ENCODE measurements at places on chromosomes 16 and 17. TPM values are rescaled to one million over a fixed set of nuclear protein-coding genes. Genes with fewer than 3 reads are reported as not detected.

GRCh38 chr16:23976524-23976923 lies 140.7 kb downstream of the PRKCB start:
- H3K27ac ChIP-seq = no peak overlapping the region
- H3K4me1 ChIP-seq = no peaks in the 10 kb centered on the region
- H3K36me3 ChIP-seq = no peaks in the 10 kb centered on the region
- H3K27me3 ChIP-seq = no peaks in the 10 kb centered on the region
- no peak for DNase-seq

DNA sequence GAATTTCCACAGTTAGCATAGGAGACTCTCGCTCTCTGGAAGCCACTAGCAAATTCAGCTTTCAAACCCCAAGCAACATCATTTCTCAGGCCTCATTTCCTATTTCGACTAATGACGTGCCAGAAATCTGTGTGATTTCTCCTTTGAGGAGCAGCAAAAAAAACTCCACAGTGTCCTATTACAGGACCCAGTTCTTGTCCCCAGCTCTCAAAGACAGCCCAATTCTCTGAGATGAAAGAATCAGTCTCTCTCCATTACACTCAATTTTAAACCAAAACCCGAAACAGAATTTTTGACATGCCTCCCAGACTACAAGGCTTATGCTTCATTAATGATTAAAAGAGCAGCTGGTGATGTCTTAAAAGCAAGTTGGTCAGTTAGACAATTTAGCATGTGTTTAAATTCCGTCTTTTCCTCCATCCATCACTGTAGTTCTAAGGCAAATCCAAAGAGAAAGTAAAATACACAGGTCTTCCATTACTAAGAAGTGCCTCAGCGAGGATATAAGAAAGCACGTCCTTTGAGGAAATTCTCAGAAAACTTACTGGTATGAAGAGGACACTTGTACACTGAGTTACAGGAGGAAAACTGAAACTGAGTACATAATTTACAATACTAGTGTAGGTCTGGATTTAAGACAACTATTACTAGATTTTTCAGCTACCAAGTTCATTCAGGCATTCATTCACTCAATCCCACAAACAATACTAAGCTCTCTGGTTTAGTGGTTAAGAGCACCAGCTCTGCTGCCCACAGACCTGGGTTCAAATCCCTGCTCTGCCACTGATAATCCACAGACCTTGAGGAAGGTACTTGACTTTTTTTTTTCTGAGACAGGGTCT lies 12.5 kb downstream of the TOM1L2 start:
- H3K27me3 ChIP-seq = no peaks in the 10 kb centered on the region
- peak overlapping the region; percentile 74 for H3K27ac ChIP-seq
- peaks cover 31% of the 10 kb centered on the region for H3K4me1 ChIP-seq
- H3K36me3 ChIP-seq = peaks cover 4% of the 10 kb centered on the region
- peak overlapping the region; percentile 10 for H3K4me3 ChIP-seq
- no peak for DNase-seq

GRCh38 chr16:57661936-57662906 lies 5.9 kb upstream of the ADGRG3 start:
- H3K27me3 ChIP-seq = no peaks in the 10 kb centered on the region
- no peaks in the 10 kb centered on the region for H3K4me1 ChIP-seq
- DNase-seq = no peak

- H3K27ac ChIP-seq = peak overlapping the region; percentile 34
- peaks cover 9% of the 10 kb centered on the region for H3K36me3 ChIP-seq
- no peak overlapping the region for H3K4me3 ChIP-seq
Observed at GRCh38 chr17:3641014-3641413, 4.5 kb downstream of the CTNS start.

DNA sequence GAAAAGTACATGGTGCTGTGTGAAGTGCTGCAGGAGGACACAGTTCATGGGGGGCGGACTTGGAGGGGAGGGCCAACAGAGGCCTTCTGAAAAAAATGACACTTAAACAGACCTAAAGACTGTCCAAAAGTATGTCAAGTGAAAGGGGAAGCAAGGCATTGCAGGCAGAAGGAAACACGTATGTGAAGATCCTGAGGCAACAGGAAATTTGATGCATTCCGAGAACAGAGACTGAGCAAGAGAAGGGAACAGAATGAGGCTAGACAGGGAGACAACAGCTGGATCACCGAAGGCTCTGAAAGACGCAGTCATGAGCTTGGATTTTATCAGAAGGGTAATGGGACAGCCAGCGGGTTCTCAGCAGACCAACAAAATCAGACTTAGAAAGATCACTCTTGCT lies 1.1 kb downstream of the IFT20 start:
- peaks cover 37% of the 10 kb centered on the region for H3K4me1 ChIP-seq
- peaks cover 21% of the 10 kb centered on the region for H3K36me3 ChIP-seq
- H3K27ac ChIP-seq = peak overlapping the region; percentile 97
- peak overlapping the region; percentile 95 for H3K4me3 ChIP-seq

- no peak for DNase-seq
- H3K4me3 ChIP-seq = no peak overlapping the region
- no peaks in the 10 kb centered on the region for H3K4me1 ChIP-seq
Observed at GRCh38 chr17:3627769-3628167, 8.3 kb downstream of the SHPK start.

- H3K27ac ChIP-seq = peak overlapping the region; percentile 28
- no peaks in the 10 kb centered on the region for H3K27me3 ChIP-seq
- peaks cover 19% of the 10 kb centered on the region for H3K4me1 ChIP-seq
- peaks cover 61% of the 10 kb centered on the region for H3K36me3 ChIP-seq
- DNase-seq = peak; percentile 96
- H3K4me3 ChIP-seq = no peak overlapping the region
Observed at GRCh38 chr17:81254955-81255717, 16.0 kb downstream of the NDUFAF8 start.

DNA sequence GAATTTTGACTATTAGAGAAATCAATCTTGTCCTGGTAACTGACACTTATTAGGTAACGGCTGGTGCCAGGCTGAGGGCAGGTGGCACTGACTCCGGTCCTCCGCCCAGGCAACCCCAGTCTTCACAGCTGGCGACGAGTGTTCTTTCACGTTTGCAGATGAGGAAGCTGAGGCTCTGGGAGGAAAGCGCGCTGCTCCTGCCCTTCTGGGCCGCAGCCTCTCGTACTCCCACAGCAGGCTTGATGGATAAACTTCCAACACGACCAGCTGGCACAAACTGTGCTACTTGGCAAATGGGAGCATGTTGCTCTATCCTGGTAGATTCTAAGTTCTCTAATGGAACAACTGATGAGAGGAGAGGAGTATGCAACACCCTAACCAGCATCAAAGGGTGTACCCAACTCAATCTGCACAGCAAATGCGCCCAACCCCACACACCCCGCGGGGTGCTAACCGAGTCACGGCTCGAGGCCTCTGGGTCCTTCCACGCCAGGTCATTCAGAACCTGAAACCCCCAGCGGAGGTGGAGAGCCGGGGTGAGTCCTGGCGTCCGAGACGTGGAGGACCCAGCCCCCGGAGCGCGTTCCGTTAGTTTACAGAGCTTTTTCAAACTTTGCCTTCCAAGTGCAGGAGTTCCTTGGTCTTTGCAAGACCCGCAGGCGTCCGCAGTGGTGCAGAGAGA lies 477 bp upstream of the SLC47A1 start:
- H3K4me1 ChIP-seq = peaks cover 23% of the 10 kb centered on the region
- H3K4me3 ChIP-seq = peak overlapping the region; percentile 57
- no peak for DNase-seq

- no peak overlapping the region for H3K4me3 ChIP-seq
- peaks cover 10% of the 10 kb centered on the region for H3K36me3 ChIP-seq
- peak; percentile 2 for DNase-seq
- H3K27ac ChIP-seq = no peak overlapping the region
- H3K27me3 ChIP-seq = no peaks in the 10 kb centered on the region
Observed at GRCh38 chr17:260944-261343, 79.5 kb upstream of the DOC2B start.

DNA sequence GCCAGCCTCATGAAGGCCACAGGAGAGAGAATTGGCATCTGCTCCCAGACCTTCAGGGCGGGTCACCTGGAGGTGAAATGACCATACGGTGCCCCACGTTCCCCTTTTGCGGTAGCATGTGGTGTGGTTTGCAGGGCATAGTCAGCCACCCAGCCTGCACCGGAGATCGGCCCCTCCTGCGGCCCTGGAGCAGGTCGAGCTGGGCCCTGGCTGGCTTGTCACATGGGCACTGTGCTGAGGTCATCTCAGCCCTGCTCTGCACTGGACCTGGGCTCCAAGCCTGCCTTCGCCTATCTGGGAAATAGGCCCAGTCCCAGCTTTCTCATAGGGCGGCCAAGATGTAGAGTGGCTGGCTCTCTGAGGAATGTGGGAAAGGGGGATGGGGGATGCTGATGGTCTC lies 16.2 kb downstream of the GSE1 start:
- H3K4me3 ChIP-seq = no peak overlapping the region
- H3K27ac ChIP-seq = no peak overlapping the region
- peaks cover 53% of the 10 kb centered on the region for H3K4me1 ChIP-seq

DNA sequence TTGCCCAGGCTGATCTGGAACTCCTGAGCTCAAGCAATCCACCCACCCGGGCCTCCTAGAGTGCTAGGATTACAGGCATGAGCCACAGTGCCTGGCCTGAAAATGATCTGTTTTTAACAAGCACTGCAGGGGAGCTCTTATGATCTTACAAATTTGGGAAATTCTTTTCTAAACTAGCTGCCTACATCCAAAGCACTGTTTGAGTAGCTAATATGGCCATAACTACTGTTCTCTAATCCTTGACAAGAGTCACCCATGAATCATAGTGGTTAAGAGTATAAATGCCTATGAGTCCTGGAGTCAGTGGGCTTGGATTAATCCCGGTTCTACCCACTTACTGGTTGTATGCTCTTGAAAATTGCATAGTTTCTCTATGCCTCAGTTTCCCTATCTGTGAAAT lies 1.4 kb upstream of the CPPED1 start:
- H3K27me3 ChIP-seq = no peaks in the 10 kb centered on the region
- H3K27ac ChIP-seq = no peak overlapping the region
- H3K4me1 ChIP-seq = peaks cover 31% of the 10 kb centered on the region
- no peak for DNase-seq
- H3K36me3 ChIP-seq = no peaks in the 10 kb centered on the region
- H3K4me3 ChIP-seq = no peak overlapping the region

DNA sequence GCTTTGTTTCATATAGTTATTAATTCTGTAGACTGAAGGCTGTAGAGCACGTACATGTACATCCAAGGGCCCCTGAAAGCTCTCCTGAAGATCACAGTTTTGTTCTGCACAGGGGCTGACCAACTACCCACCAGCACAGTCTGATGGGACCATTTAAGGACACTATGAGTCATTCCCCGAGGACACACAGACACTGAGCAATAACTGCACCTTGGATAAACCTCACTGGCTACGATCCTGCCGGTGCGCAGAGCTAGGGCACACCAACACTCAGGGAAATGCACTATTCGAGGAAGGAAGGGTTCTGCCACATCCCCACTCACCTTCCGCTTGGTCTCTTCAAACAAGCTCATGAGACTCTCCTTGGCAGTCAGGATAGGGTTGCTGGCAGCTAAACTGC lies 20.3 kb downstream of the SMG6 start:
- no peaks in the 10 kb centered on the region for H3K4me1 ChIP-seq
- H3K27ac ChIP-seq = no peak overlapping the region
- H3K36me3 ChIP-seq = peaks cover 54% of the 10 kb centered on the region
- no peak overlapping the region for H3K4me3 ChIP-seq

DNA sequence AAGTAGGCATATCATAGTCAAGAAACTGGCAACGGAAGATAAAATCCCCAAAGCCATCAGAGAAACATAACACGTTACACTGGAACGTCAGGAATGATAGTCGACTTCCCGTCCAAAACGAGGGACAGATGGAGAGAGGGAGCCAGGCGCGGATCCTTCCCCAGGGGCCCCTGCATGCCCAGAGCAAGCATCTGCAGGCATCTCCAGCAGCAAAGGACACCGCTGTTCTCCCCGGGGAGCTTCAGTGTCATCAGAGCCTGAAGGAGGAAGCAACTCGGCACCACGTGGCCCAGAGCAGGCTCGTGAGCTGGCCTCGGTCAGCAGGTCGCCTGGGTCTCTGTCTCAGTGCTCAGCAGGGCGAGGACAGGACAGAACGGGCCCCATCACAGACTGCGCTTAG lies 50.1 kb downstream of the LMF1 start:
- no peak overlapping the region for H3K27ac ChIP-seq
- no peaks in the 10 kb centered on the region for H3K36me3 ChIP-seq
- H3K27me3 ChIP-seq = no peaks in the 10 kb centered on the region
- no peaks in the 10 kb centered on the region for H3K4me1 ChIP-seq
- no peak overlapping the region for H3K4me3 ChIP-seq

DNA sequence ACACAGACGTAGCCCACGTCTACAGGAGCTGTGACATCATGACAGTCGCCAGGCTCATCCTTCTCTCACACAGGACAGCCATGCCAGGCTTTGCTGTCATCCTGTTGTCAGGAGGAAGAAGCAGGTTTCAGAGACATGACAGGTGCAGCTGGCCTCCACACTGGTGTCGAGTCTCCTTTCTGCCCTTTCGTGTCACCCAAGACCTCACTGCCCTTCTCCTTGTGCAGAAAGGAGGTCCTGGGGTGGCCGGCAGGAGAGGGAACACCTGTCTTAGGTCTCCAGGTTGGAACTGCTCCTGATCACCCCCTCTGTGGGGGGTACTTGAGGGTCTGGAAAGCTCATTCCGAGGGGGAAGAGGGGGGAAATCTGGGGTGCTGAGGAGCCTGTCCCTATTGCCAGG lies 41.6 kb upstream of the IRF8 start:
- H3K27me3 ChIP-seq = no peaks in the 10 kb centered on the region
- no peak overlapping the region for H3K4me3 ChIP-seq
- H3K27ac ChIP-seq = no peak overlapping the region
- no peaks in the 10 kb centered on the region for H3K36me3 ChIP-seq
- H3K4me1 ChIP-seq = no peaks in the 10 kb centered on the region

- no peaks in the 10 kb centered on the region for H3K36me3 ChIP-seq
- no peaks in the 10 kb centered on the region for H3K27me3 ChIP-seq
- no peak overlapping the region for H3K27ac ChIP-seq
- H3K4me3 ChIP-seq = no peak overlapping the region
- no peak for DNase-seq
Observed at GRCh38 chr17:77003699-77004098, 135.5 kb downstream of the MGAT5B start.

- H3K4me3 ChIP-seq = no peak overlapping the region
- H3K27me3 ChIP-seq = no peaks in the 10 kb centered on the region
- H3K27ac ChIP-seq = no peak overlapping the region
- DNase-seq = no peak
Observed at GRCh38 chr16:48139517-48139916, 16.3 kb downstream of the ABCC12 start.

TMEM204 gene
- 36.9 TPM for total RNA-seq

TIGD7 gene
- total RNA-seq = 3.1 TPM

PRR35 gene
- total RNA-seq = not detected

BCL7C gene
- total RNA-seq = 32.8 TPM

ARL5C gene
- not detected for total RNA-seq

Data from upper lobe of left lung (tissue), 6 donors.